ENCODE measurements at places on chromosomes 6 and 20. TPM values are rescaled to one million over a fixed set of nuclear protein-coding genes. Genes with fewer than 3 reads are reported as not detected.

The WFDC12 gene
- total RNA-seq = 5.1 TPM

GRCh38 chr20:62780696-62781095, 15.6 kb upstream of the MRGBP start:
- ATAC-seq = no peak

- no peak for ATAC-seq
Measured at GRCh38 chr20:19977373-19977770, 39.8 kb upstream of the NAA20 start.

DNA sequence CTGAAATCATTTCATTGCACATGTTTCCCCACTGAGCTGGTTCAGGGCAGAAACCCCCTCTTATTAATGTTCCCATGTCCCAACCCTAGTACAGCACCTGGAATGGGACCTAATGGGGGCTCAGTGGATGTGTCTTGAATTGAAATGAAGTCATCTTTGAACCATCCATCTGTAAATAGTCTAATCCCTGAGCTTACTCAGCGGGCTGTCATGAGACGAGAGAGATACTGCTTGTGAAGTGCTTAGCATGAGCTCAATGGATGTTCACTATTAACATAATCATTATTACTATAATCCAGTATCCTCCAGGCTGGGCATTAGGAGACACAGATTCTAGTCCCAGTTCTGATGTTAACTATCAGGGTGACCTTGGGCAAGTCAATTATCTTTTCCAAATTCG, 106.6 kb upstream of the LRFN2 start:
- ATAC-seq = no peak

DNA sequence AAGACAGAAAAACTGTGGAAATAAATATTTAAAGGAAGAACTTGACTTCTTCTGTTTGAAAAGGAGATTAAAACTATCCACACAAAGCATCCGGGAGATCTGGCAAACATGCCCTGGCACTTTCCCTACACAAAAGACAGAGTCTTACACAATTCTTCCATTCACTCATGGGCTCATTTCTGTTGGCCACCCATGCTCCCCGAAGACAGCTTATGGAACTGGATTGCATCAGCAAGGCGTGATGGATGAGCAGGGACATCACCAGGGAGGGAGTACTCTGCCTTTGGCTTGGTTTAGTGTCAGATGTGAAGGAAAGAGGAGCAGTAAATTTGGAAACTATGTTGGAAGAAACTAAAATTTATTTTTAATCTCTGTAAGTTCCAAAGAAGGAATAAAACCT, 379.3 kb downstream of the CD109 start:
- peak; percentile 77 for ATAC-seq

GRCh38 chr20:1860446-1860845, 34.8 kb upstream of the SIRPA start:
- ATAC-seq = no peak

GRCh38 chr6:158367816-158368215, 55.6 kb downstream of the TULP4 start:
- ATAC-seq = no peak

DNA sequence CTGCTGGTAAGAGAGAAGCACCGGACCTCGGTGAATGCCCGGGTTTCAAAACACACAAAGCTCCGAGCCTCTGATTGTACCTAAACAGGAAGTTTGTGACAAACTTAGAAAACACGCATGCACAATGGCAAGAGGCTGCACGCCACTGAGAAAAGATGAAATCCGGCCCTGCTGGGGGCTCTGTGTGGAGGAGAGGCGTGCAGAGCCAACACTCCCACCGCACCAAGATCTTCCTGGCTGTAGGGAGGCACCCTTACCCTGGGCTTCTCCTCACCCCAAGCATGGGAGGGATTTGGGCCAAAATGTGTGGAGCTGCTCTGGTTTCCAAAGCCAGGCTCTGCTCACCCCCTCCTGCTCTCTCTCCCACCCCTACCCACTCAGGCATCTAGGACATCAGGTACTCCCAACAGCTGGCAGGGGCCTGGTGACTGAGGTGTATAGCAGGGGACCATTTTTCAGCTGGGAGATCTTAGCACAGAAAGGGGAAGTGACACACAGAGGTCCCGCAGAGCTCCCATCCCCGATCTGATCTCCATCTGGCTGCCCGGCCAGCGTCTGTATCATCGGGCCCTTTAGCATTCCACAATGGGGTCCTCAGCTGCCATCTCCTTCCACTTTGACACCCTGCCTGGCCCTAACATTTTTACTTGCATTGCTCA, 84.2 kb downstream of the TRERF1 start:
- ATAC-seq = peak; percentile 8

The PLG gene
- 0.12 TPM for total RNA-seq

DNA sequence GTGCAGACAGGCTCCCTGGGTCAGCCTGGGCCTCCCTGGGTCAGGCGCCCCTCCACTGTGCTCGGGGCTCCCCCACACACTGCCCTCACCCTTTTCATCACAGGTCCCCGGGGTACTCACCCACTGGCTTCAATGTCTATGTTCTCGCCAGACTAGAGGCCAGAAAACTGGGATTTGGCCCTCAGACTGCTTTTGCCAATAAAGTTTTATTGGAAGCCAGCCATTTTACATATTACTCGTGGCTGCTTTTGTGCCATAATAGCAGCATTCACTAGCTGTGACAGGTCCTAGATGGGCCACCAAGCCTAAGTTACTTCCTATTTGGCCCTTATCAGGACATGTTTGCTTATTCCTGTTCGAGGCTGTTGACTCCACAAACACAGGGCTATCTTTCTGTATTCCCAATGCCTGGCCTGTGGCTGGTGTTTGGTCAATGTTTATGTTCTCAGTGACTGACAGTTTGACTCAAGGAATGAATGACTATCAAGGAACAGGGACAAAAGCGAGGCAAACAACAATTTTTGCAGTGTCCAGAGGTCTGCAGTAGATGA, 525.1 kb upstream of the AGPAT4 start:
- ATAC-seq = no peak

GRCh38 chr6:13528777-13529343, 41.5 kb upstream of the GFOD1 start:
- ATAC-seq = no peak

DNA sequence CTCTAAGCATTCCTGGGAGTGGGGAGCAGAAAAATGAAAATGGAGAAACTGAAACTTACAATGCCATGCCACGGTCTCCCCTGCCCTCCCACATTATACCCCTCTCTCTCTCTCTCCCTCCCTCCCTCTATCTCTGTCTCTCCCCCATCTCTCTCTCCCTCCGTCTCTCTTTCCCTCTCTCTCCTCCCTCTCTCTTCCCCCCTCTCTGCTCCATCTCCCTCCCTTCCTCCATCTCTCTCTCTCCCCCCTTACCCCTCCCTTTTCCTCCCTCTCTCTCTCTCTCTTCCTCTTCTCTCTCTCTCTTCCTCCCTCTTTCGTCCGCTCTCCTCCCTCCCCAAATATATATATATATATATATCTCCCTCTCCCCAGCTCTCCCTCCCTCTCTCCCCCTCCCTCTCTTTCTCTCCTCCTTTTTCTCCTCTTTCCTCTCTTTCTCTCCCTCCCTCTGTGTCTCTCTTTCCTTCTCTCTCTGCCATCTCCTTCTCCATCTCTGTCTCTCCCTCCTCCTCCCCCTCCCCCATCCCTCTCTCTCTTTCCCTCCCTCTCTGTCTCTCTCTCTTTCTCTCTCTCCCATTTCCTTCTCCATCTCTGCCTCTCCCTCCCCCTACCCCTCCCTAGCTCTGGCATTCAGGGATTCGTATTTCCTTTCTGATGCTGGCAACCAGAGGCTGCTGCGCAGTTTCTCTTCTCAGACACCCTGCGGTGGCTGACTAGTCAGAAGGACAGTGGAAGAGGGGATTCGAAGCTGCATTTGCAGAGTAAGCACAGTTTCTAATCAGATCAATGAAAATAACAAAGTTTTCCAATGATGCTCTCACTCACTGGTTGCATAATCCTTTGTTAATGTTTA, 13.9 kb upstream of the VAPB start:
- ATAC-seq = no peak

The CST5 gene
- not detected for total RNA-seq

DNA sequence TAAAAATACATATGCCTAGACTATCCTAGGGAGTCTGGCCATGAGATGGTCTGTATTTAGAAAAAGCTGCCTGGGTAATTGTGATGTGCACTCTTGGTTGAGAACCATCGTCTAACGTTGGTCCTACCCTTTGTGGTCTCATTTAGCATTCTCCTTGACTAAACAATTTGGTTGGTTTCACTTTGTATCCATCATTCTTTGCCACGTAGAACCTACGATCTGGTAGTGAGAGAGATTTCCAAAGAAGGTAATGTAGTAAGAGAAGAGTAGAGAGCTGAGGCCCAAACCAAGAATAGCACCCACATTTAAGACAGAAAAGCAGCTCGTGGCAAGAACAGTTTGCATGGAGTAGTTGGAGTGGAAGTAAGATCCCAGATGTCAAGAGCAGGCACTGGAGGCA, 219.8 kb downstream of the TMEM200A start:
- ATAC-seq = no peak

The KCNK5 gene
- 5.1 TPM for total RNA-seq

DNA sequence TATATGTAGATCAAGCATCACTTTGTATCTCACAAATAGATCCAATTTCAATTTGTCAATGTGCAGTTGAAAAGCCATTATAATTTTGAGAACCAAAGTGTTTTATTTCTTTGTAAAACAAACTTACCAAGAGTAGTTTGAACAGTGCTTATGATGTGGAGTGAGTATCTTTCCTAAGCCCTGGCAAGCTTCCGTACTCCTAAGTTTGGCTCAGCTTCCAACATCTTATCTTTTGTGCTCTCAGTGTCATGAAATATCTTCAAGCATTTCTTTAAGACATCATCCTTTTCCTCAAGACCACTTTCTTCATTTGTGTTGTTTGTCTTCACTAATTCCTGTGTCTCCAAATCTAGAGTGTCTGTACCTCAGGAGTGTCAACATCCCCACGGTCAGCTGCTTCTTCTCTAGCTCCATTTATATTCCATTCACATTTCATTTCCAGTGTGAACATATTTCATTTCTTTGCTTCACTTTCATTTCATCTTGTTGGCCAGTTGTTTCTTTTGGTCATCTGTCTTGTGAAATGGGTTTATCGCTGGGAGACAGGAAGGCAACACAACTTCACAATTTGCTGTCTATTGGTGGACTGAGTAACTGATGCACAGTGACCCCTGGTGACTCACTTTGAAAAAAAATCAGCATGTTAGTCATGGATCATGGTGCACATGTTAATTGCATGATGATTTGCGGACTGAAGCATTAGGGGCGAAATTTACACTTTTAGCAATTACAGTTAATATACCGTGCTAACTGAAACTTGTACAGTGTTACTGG, 36.9 kb downstream of the SLC24A3 start:
- ATAC-seq = no peak

DNA sequence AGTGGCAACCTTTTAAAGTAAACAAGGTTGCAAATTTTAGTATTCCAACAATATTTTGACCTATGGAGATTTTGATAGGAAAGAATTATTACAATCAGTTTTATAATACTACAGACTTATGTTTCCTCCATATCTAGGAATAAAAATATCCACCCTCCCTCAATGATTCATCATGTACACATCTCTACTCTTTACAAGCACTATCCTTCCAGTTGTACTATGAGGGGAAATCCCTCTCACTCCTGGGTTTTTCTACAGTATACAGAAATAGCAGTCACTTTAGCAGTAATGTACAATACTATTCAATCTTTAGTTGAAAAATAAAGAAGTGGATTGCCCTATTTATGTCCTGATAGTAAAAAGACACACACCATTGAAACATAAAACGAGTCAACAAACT, 46.3 kb upstream of the SCML4 start:
- ATAC-seq = peak; percentile 47

All from esophagus mucosa (tissue), 1 donor.